ENCODE measurements at places on chromosomes 5 and 9.

GRCh38 chr5:127718181-127718580 is 15.0 kb downstream of the CCDC192 start:
- no peak for DNase-seq

DNA sequence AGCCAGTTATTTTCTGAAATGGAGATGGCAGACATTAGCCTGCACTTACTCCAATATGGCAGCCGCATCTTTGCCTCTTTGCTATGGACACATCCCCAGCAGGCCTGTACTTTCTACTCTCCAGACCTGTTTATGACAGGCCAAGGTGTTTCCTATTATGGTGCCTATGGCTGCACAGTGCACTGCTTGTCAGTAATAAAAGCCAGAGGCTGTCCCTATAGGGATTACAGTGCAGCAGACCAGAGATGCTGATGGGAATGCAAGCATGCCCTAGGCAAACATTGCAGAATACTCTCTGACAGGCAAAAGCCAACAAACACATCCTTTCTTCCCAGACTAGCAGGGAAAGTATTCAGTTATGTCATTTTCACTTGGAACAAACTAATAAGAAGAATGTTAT is 442.9 kb downstream of the RAB3C start:
- no peak for DNase-seq

- DNase-seq = no peak
Measured at GRCh38 chr9:35195683-35196082, 33.9 kb downstream of the UNC13B start.

GRCh38 chr5:118555727-118556126 is 432.6 kb downstream of the DTWD2 start:
- no peak for DNase-seq

- DNase-seq = no peak
Measured at GRCh38 chr9:101739311-101739710, 864 bp upstream of the GRIN3A start.

GRCh38 chr5:111348661-111349329 is 124.6 kb downstream of the CAMK4 start:
- no peak for DNase-seq

DNA sequence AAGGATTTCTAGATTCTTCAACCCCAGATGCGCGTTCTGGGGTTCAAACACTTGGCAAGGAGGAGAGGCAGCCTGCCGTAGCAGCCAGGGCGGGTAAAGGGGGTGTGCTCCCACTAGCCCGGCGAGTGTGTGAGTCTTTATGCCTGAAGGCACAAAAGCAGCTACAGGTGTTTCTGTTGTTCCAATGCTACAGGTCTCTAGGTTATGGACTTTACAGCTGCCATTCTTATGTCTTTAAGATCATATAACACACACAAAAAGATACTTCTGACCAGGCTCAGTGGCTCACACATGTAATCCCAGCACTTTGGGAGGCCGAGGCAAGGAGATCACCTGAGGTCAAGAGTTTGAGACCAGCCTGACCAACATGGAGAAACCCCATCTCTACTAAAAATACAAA is 133.6 kb upstream of the RETREG1 start:
- DNase-seq = no peak
